Activated naive CD8-positive, alpha-beta T cell treated with anti-CD3 and anti-CD28 coated beads, Interleukin-2, amount 50 U/mL, for 24 hours (primary cell): ENCODE measurements at places on chromosomes 13 and 19.

DNA sequence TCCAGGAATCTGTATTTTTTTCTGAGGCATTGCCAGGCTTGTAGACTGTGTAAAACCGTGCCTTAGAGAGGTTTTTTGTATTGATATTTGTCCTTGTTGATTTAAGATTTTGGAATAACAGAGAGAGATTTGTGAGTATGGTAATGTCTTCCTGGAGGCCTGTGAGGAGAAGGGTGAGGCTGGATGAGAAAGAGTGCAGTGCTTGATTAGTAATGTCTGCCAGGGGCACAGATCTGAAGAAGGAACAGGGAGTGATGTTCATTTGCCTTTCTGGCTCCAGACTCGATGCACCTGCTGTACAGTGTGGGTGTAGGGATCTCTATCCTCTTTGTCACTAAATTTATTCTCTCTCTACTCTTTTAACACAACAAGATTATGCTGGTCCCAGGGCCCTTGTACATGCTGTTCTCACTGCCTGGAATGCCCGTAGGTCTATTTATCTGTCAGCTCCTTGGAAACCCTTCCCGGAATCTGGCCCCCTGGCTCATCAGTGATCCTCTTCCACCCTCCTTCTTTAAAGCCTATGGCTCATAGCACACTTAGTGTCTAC lies 4.2 kb downstream of the FIZ1 start:
- no peak for DNase-seq

DNA sequence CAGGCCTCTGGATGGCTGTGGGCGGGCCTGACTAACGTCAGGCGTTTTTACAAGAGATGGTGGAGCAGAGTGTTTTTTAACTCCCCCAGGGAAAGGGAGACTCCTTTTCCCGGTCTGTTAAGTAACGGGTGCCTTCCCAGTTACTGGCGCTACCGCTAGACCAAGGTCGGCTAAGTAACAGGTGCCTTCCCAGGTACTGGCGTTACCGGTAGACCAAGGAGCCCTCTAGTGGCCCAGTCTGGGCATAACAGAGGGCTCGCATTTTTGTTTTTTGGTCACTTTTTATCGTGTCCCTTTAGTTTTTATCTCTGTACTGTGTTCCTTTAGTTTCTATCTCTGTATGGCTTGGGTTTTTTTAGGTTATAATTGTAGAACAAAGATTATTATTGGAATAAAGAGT lies 10.0 kb downstream of the ZNF383 start:
- DNase-seq = peak; percentile 40

- DNase-seq = no peak
These were observed 19.6 kb downstream of the ALG5 start for GRCh38 chr13:36979361-36980050.

DNA sequence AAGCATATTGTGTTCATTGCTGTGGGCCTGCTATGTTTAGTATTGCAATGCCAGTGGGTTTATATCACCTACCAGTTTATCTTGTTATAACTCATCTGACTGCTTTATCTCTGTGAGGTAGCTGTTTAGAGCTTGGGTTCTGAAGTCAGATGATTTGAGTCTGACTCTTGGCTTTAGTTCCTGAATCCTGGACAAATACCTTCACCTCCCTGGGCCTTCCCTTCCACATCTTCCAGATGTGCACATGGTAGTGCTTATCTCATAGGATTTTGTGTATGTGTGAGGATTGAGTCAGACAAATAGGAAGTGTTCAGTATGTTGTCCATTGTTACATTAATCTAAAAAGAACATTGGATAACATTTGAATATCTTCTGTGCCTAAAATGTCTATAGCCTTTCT lies 63.5 kb upstream of the ANKRD10 start:
- no peak for DNase-seq
